ENCODE measurements at places on chromosomes 12 and 14. TPM values are rescaled to one million over a fixed set of nuclear protein-coding genes. Genes with fewer than 3 reads are reported as not detected.

GRCh38 chr12:123151457-123152454, 866 bp upstream of the PITPNM2 start:
- H3K4me1 ChIP-seq = peaks cover 32% of the 10 kb centered on the region
- no peaks in the 10 kb centered on the region for H3K27me3 ChIP-seq
- no peak for DNase-seq
- peak overlapping the region; percentile 73 for H3K27ac ChIP-seq
- peaks cover 10% of the 10 kb centered on the region for H3K36me3 ChIP-seq

DNA sequence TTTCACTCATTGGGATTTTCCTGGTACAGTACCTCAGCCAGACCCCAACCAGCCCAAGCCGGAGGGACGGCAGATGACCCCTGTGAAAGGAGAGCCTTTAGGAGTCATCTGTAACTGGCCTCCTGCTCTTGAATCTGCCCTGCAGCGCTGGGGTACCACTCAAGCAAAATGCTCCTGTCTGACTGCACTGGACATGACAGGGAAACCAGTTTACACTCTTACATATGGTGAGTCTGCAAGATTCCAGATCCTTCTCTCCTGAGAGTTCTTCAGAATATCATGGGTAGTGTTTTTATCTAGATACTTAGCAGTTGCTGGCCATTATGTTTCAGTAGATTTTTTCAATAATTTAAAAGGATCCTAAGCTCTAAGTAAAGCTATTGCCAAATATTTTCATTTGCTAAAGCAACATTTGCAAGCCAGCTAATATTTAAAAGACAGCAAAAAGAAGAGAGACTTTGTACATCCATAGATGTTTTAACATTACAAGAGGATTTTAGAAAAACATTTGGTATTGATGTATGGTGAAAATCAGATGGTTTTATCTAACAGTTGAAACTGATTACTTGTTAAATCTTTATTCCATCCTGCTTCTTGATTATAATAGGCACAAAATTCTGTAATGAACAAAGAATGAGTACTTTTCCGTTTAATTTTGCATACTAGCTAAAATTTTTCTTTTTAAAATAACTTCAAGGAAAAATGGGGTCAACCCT, 85.1 kb upstream of the ATF1 start:
- peaks cover 8% of the 10 kb centered on the region for H3K36me3 ChIP-seq
- peaks cover 2% of the 10 kb centered on the region for H3K4me1 ChIP-seq
- no peak overlapping the region for H3K27ac ChIP-seq
- no peak for DNase-seq

DNA sequence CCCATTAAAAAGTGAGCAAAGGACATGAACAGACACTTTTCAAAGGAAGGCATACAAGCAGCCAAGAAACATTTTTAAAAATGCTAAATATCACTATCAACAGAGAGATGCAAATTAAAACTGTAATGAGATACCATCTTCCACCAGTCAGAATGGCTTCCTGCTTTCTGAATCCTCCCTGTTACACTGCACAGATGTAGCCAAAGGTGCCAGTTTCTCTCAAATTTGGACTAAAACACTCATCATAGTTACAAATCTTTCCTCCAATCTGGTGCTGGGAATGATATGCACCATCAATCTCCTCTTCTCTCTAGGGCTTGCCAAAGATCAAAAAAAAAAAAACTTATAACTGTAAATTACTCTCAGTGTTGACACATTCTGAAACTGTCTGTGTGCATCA, 311.8 kb upstream of the CLEC14A start:
- no peak overlapping the region for H3K27ac ChIP-seq
- DNase-seq = no peak
- H3K36me3 ChIP-seq = no peaks in the 10 kb centered on the region

GRCh38 chr12:71639341-71639760, 24.3 kb downstream of the ZFC3H1 start:
- H3K4me1 ChIP-seq = no peaks in the 10 kb centered on the region
- H3K27me3 ChIP-seq = no peaks in the 10 kb centered on the region
- H3K4me3 ChIP-seq = no peak overlapping the region
- DNase-seq = no peak

GRCh38 chr14:55580470-55581341, 699 bp downstream of the KTN1 start:
- H3K4me3 ChIP-seq = peak overlapping the region; percentile 79
- peak overlapping the region; percentile 85 for H3K27ac ChIP-seq
- H3K36me3 ChIP-seq = peaks cover 3% of the 10 kb centered on the region
- DNase-seq = no peak
- H3K27me3 ChIP-seq = no peaks in the 10 kb centered on the region
- H3K4me1 ChIP-seq = peaks cover 34% of the 10 kb centered on the region

GRCh38 chr12:24911271-24911791, 37.6 kb downstream of the BCAT1 start:
- H3K4me1 ChIP-seq = no peaks in the 10 kb centered on the region
- no peaks in the 10 kb centered on the region for H3K27me3 ChIP-seq
- no peak for DNase-seq

ETFBKMT gene
- 1.5 TPM for total RNA-seq

CD163L1 gene
- not detected for total RNA-seq

DPPA3 gene
- total RNA-seq = not detected

Data from Panc1 (cell line).